ENCODE measurements at places on chromosomes 1 and 21.

- no peak for DNase-seq
These were observed 191.9 kb downstream of the RERE start for GRCh38 chr1:8625491-8625890.

DNA sequence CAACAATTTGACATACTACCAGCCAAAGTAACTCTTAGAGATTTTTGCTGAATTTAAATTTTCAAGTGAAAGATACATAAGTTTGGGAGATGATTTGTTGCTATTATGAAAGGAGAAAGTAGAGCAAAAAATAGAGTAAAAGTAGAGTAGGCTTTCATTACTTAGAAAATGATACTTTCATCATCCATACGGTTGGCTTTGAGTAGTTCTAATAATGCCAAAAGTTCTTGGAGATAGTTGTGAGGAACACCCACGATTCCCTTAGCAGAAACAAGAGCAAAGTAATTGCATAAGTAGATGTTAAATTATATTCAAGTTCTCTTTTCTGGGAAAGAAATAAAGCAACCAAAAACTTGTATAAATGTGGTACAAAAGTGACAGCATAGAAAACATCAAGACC lies 95.0 kb upstream of the VAV3 start:
- DNase-seq, result no peak

GRCh38 chr1:36845802-36846201 lies 188.5 kb downstream of the GRIK3 start:
- no peak for DNase-seq

GRCh38 chr21:44533121-44533890 lies 6.7 kb downstream of the KRTAP10-1 start:
- DNase-seq, result no peak

- no peak for DNase-seq
These were observed 9.6 kb upstream of the RASSF5 start for GRCh38 chr1:206497774-206498173.

GRCh38 chr21:39484711-39485276 lies 33.0 kb downstream of the SH3BGR start:
- no peak for DNase-seq

DNA sequence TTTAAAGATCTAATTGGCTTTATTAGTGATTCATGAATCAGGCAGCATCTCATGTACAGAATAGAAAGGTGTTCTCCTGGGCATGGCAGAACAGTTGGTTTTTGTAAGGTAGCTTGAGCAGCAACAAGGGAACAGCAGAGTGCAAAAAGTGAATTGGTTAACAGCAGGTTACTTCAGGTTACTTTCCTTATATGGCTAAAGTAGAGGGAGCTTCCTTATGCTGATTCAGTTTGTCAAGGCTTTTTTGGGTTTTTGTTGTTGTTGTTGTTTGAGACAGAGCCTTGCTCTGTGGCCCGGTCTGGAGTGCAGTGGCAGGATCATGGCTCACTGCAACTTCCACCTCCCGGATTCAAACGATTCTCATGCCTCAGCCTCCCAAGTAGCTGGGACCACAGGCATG lies 132.8 kb downstream of the CDC7 start:
- DNase-seq, result no peak
